Sigmoid colon (tissue), 7 donors: ENCODE measurements at places on chromosomes 16 and 17. TPM values are rescaled to one million over a fixed set of nuclear protein-coding genes. Genes with fewer than 3 reads are reported as not detected.

Gene FOXL1
- 0.60 TPM for polyA plus RNA-seq

Gene KRT36
- polyA plus RNA-seq: not detected

GRCh38 chr16:19621445-19621844, 65.9 kb downstream of the VPS35L start:
- DNase-seq: no peak

DNA sequence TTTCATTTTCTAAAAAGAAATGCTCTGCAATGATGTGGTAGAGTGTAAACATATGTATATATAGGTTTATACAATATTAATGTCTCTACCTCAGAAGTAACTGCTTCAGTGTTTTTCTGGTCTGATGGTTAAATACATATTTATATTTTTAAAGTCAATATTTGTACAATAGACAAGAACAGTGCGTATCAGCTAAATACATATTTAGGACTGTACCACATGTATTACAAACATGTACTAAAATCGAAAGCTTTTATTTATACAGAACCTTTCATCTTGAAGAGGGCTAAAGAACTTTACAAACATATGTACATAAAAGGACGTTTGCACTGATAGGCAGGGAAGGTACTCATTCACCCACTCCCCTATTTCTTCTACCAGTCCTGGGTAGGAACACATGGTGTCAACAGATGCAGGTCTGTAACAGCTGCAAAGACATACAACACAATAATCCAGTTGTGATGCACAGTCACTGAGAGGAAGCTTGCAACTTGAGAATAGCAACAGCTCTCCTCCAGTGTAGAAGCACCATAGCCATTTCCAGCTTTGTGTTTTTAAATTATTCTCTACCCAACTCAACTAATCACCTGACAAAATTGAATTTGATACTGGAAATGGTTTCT, 206.9 kb upstream of the C17orf78 start:
- no peak for DNase-seq

DNA sequence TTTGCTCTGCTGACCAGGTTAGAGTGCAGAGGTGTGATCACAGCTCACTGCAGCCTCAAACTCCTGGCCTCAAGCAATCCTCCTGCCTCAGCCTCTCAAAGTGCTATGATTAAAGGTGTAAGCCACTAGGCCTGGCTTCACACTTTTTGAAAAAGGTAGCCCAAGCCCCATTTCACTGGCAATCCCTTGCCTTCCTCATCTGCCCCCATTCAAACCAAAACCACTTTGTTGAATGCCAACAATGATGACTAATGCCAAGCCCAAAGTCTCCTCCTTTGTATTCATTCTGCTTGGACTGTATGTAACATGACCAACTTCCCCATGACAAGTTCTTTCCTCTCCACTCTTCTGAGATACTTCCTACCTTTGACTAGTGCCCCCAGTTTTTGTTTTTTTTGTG, 33.1 kb downstream of the N4BP1 start:
- no peak for DNase-seq
